Cortex of kidney (tissue), 1 donor: ENCODE measurements at places on chromosomes 16 and 17.

- no peak for DNase-seq
Measured at GRCh38 chr17:50344731-50345365, 1.1 kb upstream of the XYLT2 start.

GRCh38 chr17:59561042-59561441, 4.4 kb upstream of the DHX40 start:
- DNase-seq: no peak

- no peak for DNase-seq
Measured at GRCh38 chr17:12917399-12917798, 100.4 kb downstream of the ELAC2 start.

- no peak for DNase-seq
Measured at GRCh38 chr17:82789051-82789592, 37.3 kb downstream of the TBCD start.

GRCh38 chr16:69564845-69565670, 708 bp upstream of the NFAT5 start:
- DNase-seq: no peak

DNA sequence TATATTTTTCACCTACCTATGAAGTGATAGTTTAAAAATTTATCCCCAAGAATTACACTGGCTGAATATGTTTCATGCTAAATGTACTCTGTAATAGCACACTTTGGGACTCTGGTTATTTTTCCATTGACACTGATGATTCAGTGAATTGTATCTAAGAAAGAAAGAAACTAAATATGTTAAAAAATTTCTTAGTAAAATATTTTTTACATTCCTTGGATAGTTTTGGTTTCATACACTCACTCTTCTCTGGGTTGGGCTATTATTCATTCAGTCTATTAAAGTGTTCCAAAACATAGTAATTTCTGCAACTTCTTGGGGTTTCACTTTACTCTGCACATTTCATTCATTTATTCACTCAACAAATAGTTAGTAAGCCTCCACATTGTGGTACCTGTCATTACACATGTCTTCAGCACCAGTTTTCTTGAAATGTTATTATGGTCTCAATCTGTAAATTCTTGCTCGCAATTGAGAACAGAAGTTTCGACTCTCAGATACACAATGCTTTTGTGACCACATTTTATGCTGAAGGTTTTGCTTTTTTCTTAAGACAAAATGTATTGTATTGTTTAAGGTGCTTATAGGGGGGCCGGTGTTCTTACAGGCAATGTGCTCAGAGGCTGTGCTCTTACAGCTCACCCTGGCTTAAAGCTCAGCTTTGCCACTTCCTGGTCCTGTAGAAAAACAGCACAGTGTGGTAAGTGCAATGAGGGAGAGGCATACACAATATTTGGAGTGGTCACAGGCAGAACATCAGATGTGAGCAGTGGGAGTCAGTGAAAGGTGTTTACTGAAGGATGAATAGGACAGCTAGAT, 17.4 kb downstream of the CNTNAP4 start:
- DNase-seq: no peak

- no peak for DNase-seq
Measured at GRCh38 chr16:31456988-31457360, 2.3 kb upstream of the ARMC5 start.

- no peak for DNase-seq
Measured at GRCh38 chr16:17068524-17068923, 402.2 kb downstream of the XYLT1 start.

DNA sequence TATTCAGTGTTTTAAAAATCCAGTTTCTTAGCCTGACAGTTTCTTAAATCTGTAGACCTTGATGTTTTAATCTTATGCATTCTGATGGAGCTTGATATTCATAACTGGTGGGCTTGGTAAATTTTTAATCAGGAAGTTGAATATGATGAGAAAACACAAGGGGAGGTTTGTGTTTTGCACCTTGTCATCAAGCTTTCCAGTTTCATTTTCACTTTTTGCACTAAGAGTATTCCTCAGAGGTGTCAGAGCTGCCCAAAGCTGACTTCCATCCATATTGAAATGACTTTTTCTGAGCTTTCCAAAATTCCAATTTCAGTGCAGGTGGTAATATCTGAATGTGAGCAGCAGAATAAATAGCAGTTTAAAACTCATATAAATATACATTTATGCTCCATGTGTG, 555.0 kb upstream of the RBFOX1 start:
- DNase-seq: no peak

DNA sequence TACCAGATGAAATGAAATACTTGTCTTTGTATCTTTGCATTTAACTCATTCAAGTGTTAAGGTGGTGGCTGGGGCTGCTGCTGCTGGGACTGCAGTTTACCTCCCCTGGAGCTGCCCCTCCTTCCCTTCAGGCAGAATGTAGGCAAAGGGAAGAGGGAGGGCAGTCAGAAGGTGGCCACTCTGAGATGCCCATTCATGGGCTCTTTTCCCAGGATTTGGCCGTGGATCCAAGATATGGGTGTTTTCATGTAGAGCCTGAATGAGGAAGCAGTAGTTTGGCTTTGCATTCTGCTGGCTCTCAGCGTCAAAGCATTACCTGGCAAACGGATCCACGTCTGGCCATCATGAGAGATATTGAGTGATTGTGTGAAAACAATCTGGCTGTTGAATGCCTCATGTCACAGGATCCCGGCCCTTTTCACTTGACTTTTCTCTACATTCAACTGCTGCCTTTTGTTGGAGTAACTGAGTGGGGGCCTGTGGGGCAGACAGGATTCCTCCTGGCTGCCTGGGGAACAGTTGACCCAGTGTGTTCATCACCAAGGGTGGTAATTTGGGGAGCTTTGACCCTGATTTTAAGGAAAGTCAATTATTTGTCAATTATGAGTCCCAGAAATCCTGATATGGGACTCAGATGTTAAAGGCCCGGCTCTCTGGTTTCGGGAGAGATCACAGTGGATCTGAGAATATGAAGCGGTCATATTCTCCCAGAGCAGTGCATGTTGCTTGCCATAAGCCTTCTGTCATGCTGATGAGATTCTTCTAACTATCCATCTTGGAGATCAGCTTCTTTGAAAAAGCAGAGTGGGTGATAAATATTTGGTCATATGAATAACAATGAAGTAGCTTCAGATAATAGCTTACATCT, 236.8 kb downstream of the IRX3 start:
- DNase-seq: no peak
